Diencephalon (tissue), 1 donor: ENCODE measurements at places on chromosomes 7 and 10. TPM values are rescaled to one million over a fixed set of nuclear protein-coding genes. Genes with fewer than 3 reads are reported as not detected.

WDFY4 gene
- 1.6 TPM for total RNA-seq

CHCHD2 gene
- total RNA-seq, result 160 TPM

DGKB gene
- total RNA-seq, result 45.2 TPM

OPALIN gene
- not detected for total RNA-seq

LEP gene
- total RNA-seq, result not detected

STK31 gene
- 3.2 TPM for total RNA-seq

MAP3K8 gene
- total RNA-seq, result 4.8 TPM

EBLN1 gene
- not detected for total RNA-seq

PHF14 gene
- total RNA-seq, result 173 TPM

RBP4 gene
- 6.7 TPM for total RNA-seq

PIP gene
- not detected for total RNA-seq

MXI1 gene
- total RNA-seq, result 52.4 TPM

IFIT1 gene
- total RNA-seq, result 17.1 TPM

HTR5A gene
- total RNA-seq, result 2.5 TPM

HOGA1 gene
- 2.5 TPM for total RNA-seq

DNMBP gene
- total RNA-seq, result 6.2 TPM

SEPTIN14 gene
- total RNA-seq, result under 0.01 TPM

ZNF736 gene
- 50.7 TPM for total RNA-seq

TUBAL3 gene
- total RNA-seq, result not detected

COMMD3 gene
- 36.0 TPM for total RNA-seq

PLXDC2 gene
- 45.0 TPM for total RNA-seq

NME8 gene
- total RNA-seq, result not detected

RSPH10B gene
- 4.2 TPM for total RNA-seq

HEPACAM2 gene
- 0.23 TPM for total RNA-seq

ZNF425 gene
- 5.8 TPM for total RNA-seq

POLD2 gene
- total RNA-seq, result 52.6 TPM

PSMG3 gene
- total RNA-seq, result 25.1 TPM

EPHB6 gene
- 21.9 TPM for total RNA-seq

CYP2C18 gene
- total RNA-seq, result 0.23 TPM

ZNF804B gene
- total RNA-seq, result 8.3 TPM

MBL2 gene
- not detected for total RNA-seq

ZNF503 gene
- 4.8 TPM for total RNA-seq

SPDYE9 gene
- total RNA-seq, result not detected

HSPA12A gene
- total RNA-seq, result 41.1 TPM

UCN3 gene
- not detected for total RNA-seq

TMEM140 gene
- 0.92 TPM for total RNA-seq

DUSP5 gene
- total RNA-seq, result 3.7 TPM

ZNF117 gene
- total RNA-seq, result 38.8 TPM

ZNF862 gene
- 14.8 TPM for total RNA-seq
